ENCODE measurements at places on chromosomes 13 and 19.
A peak's percentile ranks its signal among the peaks of the same experiment; 100 is the strongest.

DNA sequence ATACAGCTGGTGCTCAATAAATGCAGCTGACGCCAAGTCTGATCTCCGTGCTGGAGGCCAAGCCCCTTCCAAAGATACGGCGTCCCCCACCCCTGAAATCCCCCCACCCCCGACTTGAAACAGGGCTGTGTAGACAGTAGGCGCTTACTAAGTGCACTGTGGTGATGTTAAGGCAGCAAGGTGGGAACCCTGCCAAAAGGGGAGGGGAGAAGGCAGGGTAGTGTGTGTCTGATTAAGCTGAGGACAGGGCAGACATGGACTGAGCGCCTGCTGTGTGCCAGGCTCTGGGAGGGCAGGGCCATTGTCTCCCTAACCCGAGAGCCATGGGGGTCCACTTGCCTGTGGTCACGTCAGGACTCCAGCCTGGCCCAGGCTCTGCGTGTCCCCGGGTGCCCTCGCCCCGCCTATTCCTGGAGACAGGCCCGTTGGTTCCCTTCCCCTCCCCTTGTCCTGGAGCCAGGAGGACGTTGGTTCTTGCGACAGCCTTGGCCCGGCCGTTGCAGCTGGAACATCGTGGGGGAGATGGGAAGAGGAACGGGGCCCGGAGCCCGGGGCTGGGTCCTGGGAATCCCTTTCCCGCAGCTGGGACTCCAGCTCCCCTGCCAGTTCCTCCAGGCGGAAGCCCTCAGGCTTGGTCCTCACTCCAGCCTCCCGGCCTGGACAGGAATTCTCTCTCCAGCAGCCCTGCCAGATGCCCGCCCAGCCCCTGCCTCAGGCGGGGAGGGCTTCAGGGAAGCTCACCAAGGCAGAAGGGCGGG, 1.7 kb upstream of the ELANE start:
- peak; percentile 86 for DNase-seq

- no peak for DNase-seq
These were observed 862.3 kb downstream of the SLITRK1 start for GRCh38 chr13:83019986-83020385.

- no peak for DNase-seq
These were observed 23.2 kb downstream of the ZNRF4 start for GRCh38 chr19:5478241-5478924.

DNA sequence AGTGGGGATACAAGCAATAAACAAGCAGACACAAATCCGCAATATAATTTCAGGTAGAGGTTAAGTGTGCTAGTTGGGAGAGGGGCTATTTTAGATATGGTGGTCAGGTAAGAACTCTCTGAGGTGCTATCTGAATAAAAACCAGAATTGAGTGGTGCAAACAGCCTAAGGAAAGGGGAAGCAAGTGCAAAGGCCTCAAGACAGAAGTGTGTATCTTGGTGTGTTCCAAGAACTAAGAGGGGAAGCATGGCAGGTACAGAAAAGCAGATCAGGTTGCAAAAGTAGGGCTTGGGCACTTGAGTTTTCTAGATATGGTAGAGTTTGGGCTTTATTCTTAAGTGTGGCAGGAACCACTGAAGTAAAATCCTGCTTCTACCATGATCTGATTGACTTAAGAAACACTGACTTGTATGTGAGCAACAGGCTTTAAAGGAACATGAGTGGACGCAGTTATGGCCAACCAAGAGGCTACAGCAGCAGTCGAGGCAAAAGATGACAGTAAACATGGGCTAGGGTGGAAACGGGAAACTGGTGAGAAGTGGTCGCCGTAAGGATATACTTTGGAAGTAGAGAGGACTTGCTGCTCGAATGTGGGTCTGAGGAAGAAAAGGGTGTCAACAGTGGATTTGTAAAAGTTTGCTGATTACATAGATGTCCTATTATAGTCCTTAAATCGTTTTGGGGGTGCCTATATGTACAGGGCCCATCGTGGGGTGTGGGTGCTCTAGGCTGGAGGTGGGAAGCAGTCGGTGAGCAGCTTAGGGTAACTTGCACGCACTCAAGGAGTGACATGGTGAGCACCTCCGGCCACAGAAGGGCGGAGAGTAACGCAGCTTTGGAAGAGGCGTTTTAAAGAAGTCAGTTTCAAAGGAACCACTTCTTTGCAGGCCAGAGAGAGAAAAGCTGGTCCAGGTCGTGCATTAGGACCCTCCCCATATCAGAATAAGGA, 677 bp downstream of the TGDS start:
- peak; percentile 10 for DNase-seq

DNA sequence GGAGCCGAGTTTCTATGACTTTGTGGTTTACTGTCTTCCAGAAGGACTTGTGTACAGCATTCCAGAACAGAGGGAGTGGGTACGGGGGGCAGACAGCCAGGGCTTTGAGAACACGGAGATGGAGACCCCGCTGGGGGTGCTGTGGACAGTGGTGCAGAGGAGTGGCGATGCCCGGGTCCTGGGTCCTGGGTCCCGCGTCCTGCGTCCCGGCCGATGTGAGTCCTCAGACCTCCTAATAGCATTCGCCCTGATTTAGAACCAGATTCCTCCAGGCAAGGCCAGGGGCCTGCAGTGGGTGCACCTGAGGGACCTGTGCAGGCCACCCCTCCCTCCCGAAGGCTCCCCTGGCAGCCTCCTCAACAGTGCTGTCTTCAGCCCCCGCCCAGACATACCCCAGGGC, 97.9 kb downstream of the KDM4B start:
- DNase-seq: no peak

- no peak for DNase-seq
These were observed 314.2 kb downstream of the OLFM4 start for GRCh38 chr13:53342623-53343360.

GRCh38 chr19:23415034-23415433, 19.8 kb upstream of the ZNF91 start:
- no peak for DNase-seq

All from MG63 (cell line).